Stimulated activated CD4-positive, alpha-beta T cell treated with anti-CD3 and anti-CD28 coated beads, Interleukin-15, amount 100 ng/mL, for 1 hour (primary cell): ENCODE measurements at places on chromosomes 7 and 10.

DNA sequence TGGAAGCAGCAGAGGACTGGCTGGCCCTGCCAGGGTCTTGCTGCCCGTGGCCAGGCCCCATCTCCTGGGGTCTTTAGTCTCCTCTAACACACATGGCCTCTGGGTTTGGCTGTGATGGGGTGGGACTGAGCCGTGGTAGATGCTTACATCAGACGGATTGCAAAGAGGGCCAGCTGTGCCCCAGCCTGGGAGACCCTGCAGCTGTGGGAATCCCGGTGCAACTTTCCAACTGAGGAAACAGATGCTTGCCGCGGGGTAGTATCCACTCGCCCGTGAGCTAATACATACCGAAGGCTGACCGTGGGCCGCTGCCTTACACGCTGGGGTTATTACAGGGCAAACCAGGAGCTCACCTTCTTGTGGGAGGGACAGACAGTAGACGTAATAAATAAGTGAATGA is 24.1 kb upstream of the SH2B2 start:
- DNase-seq, result no peak

DNA sequence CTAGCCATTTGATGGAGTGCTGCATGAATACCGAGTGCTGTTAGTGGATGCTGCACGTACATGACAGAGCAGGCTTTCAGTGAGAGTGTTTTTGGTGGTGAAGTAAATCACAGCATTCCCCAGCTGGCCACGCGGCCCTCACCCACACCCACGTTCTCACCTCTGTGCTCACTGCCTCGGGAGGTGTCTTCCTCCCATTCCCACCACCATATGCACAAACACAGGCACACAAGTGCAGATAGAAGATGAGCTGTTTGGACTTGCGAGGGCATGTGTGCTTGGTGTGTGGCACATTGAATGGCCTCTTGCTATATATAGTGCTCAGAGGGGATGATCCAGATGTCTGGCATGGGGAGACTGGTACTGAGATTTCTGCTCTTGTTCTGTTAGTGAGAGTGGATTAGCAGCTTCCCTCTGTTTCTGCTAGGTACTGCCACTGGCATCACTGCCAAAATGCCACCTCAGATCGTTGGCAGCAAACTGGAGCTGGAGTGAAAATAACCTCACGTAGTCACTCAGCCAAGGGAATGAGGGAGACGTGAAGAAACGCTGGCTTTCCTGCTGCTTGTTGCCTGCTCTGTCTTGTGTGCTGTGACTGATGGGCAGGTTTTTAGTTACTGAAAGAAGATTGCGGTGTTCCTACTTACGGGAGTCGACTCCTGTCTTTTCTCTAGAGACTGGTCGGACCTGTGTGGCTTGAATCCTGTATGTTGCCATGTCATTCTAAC is 19.1 kb downstream of the DNAJB6 start:
- no peak for DNase-seq

DNA sequence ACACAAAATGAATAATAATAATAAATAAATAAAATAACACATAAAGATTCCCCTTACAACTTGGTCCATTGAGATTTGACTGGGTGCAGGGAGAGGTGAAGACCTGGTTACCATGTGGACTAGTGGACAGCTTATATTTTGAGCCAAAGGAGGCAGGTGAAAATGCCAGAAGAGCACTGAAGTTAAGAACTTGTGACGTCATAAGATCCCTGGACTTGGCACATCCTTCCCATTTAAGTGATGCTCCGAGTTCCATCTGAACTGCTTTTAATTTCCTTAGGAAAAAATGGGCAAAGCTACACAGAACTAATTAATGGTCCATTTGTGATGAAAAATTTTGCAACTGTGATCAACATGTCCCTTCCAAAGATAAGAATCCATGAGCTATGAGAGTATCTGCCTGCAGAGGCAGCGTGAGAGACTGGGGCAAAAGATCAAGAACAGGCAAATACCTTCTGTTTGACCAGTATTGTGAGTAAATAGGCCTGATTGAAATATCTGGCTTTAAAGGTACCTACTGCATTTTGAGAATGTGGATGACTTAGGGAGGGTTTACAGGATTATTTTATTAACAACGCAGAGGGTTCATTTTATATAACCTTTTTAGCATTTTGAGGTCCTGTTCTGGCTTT is 101.2 kb upstream of the POT1 start:
- DNase-seq, result no peak

DNA sequence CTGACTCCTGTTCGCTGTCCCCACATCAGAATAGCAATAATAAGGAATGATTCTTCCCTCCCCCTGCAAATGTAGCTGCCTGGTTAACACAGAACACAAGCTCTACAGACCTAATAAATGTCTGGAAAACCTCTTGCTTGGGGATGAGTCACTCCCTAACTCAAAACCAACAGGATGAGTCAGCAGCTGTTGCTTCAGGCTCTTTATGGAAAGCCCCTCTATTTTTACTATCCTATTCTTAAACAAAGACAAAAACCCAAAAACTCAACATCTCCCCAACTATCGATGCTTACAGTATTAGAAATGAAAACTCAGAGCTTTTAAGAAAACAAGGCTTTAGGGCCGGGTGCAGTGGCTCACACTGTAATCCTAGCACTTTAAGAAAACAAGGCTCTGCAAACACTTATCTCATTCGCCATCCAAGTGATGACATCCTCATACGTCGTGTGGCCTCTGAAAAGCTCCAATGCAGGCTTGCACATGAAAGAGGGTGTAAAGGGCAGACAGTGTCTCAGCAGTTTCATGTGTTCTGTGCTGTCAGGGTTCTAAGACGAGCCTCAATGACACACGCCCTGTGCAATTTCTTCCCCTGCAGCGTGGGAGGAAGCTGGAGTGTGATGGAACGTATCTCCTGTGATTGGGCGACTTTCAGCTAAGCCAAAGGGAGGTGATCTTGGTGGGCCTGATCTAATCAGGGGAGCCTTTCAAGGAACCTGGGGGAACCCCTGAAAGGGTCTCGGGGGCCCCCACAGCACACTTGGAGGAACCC is 70.1 kb downstream of the AMZ1 start:
- no peak for DNase-seq

GRCh38 chr7:66352071-66352470 is 146.9 kb downstream of the TPST1 start:
- DNase-seq, result no peak

- DNase-seq, result no peak
Observed at GRCh38 chr10:93958834-93959233, 34.9 kb upstream of the PLCE1 start.

- no peak for DNase-seq
Observed at GRCh38 chr10:15795036-15795792, 65.1 kb downstream of the MINDY3 start.

DNA sequence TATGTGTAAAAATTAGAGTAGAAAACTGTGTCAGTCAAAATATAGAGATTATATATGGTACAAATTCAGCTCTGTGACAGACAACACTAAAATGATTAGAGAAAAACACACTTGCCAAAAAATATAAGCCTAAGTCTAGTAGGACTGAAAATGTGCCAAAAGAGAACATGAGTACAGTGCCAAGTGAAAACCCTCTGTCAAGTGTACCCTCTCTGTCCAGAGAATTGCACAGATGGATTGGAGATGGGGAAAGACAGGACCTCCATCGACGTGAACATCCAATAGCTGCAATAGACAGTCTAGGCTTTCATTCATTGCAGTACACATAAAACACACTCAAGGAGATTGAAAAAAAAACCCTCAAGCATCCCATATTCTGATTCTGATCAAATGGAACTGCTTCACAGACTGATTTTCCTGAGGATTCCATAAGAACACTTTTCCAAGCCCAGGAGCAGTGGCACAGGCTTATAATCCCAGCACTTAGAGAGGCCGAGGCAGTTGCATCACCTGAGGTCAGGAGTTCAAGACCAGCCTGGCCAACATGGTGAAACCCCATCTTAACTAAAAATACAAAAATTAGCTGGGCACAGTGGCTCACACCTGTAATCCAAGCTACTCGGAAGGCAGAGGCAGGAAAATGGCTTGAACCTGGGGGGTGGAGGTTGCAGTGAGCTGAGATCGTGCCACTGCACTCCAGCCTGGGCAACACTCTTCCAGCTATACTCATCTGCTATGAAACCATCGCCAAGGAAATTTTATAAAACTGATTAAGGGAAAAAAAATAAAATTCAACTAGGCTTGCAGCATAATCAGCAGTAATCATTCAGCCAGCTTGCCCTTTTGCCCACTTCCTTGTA is 110.0 kb upstream of the TRIM24 start:
- DNase-seq, result no peak

- DNase-seq, result no peak
Observed at GRCh38 chr10:44008917-44009709, 360.4 kb upstream of the ZNF32 start.

- DNase-seq, result no peak
Observed at GRCh38 chr7:140209866-140210609, 33.3 kb upstream of the KDM7A start.

DNA sequence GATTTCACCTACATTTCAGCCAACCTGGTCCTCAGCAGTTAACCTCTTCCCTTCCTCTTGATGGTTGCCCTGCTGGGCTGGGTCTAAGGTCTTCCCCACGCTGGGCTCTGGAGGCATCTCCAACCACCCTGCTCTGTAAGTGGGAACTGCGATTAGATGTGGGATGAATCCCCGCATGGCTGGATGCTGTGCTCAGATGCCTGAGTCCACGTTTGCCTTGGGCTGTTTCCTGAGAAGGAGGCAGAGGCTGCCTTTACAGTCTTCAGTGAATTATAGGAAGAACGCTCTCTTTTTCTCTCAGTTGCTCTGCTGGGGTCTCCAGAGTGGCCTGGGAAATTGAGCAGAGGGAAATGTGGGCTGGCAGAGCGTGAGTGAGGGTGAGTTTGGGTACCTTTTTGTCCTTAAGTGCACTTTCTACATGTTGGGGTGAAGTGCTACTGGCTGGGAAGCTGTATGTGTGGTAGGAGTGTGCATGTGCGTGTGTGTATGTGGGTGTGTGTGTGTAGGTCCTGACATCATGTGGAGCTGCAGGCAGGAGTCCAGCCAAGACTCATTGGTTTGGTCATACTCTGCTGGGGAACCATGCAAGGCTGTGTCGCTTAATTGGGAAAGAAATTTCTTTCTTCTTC is 1.5 kb downstream of the GIMAP8 start:
- no peak for DNase-seq

GRCh38 chr7:132551886-132552285 is 24.4 kb downstream of the PLXNA4 start:
- DNase-seq, result no peak

DNA sequence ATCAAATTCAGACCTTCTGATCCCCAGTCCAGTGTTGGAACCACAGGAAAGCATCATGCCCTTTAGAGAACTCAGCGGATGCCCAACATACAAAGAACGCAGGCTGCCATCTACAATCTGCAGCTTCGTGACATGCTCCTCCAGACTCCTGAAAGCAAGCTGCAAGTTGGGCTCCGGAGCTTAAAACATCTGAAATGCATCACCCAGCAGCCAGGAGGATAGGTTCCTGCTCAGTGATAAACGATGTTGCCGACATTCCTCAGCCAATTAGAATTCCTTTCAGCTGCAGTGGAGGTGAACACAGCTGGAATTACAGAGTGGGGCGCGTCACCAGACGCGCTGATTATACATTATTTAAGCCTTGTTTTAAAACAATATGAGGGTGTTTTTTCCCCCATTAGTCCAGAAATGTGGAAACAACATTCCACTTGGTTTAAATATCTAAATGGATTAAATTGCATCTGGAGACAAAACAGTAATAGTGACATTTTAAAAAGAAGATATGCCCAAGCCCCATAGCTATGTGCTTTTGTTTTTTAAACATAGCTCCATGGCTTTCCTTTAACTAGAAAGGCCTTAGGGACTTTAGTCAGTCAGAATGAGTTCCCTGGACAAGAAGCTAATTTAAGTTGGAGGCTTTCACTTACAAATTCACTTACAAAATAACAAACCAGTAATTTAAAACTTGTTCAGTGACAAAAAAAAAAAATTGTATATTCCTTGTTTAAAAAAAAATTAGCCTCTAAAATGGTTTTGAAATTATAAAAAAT is 6.3 kb downstream of the SMURF1 start:
- no peak for DNase-seq

DNA sequence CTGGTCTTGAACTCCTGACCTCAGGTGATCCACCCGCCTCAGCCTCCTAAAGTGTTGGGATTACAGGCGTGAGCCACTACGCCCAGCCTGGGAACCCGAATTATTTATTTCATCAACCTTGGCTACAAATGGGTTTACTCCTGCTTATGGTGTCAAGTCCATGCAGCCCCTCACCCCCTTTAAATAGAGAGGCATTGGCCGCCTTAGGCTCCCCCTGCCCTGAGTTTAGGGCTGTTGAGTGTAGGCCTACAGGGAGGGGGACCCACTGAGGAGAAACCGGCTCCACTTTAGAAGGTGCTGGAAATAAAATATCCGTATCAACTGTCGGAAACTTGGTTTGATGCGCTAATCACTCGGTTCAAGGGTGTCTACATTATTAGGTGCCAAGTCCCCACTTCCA is 8.7 kb upstream of the SP8 start:
- DNase-seq, result no peak

GRCh38 chr10:132482090-132482800 is 55.3 kb upstream of the INPP5A start:
- no peak for DNase-seq

- no peak for DNase-seq
Observed at GRCh38 chr7:94104301-94104700, 100.1 kb upstream of the BET1 start.

GRCh38 chr10:99292159-99292558 is 37.0 kb upstream of the CNNM1 start:
- DNase-seq, result no peak

GRCh38 chr7:25559581-25560367 is 331.5 kb upstream of the NPVF start:
- DNase-seq, result no peak

DNA sequence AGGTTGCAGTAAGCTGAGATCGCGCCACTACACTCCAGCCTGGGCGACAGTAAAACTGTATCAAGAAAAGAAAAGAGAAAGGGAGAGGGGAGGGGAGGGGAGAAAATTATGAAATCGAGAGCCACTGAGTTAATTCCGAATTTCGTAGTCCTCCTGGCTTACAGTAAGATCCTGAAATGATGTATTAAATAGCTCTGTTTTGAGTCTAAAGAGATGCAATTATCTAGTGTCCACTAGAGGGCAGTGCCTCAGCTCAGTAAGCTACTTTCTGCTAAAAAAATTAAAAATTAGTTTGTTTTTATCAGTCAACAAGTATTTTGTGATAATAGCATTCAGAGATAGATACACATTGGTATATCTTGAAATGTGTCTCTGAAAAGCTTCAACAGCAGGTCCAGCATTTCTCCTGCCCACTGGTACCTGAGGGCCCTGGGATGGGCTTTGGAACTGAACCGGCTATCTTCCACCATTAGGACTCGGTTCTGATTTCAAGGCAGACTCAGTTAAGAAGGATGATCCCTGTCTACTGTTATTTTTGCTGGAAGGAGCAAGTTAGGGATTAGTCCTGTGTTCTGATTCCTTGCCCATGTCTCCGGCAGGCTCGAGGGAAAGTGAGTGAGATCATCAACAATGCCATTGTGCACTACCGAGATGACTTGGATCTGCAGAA is 19.5 kb downstream of the TSPAN33 start:
- DNase-seq, result no peak

GRCh38 chr10:48792687-48793096 is 108.0 kb downstream of the WDFY4 start:
- DNase-seq, result no peak

GRCh38 chr7:75987805-75988567 is 6.4 kb downstream of the TMEM120A start:
- DNase-seq, result no peak
